Pons (tissue), 1 donor: ENCODE measurements at places on chromosomes 5 and 9.

GRCh38 chr5:75671506-75671905, 45.7 kb downstream of the POC5 start:
- no peak for DNase-seq

- no peak for DNase-seq
Measured at GRCh38 chr5:154193701-154194121, 3.2 kb downstream of the GALNT10 start.

GRCh38 chr5:129746876-129747275, 1.0 kb upstream of the MINAR2 start:
- DNase-seq = no peak

GRCh38 chr5:170945275-170945674, 83.5 kb downstream of the RANBP17 start:
- DNase-seq = no peak

DNA sequence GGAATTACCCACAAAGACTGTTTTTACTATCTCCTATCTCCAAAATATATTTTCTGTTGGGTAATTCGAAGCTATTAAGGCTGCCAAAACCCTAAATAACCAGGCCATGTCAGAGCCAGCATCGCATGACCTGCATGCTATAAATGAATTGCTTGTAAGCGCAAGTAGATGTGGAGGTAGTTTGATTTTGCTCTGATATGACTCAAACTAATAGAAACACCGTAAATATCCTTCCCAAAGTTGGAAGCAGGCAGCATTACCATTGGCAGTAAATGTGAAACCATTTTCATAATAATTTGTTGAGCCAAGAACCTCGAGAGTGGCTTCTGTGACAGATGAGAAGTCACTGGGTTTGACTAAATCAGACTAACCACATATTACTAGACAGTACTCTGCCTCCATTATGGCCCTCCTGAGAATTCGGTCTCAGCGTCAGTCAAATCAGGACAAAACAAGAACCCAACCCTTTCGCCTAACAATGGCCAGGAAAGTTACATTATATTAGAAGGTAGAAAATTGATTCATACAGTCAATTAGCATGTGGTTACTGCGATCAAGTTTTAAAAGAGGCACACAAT, 289.8 kb downstream of the SPOCK1 start:
- no peak for DNase-seq

- DNase-seq = no peak
Measured at GRCh38 chr5:69238760-69239251, 4.1 kb downstream of the CDK7 start.

DNA sequence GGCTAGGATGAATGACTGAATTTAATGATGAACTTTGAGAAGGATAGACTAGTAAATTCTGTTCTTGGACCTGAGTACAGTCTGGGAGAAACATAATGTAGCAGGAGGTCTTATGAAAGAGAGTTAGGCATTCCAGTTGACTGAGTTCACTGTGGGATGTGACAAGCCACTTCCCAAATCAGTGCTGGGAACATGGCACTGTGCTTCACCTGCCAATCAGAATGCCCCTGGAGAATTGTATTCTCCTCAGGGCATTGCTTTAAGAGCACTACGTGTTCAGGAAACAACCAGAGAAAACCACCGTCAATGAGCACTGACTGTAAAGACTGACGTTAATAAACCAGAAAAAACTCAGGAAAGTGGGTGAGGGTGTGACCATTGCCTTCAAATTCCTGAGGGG, 1.2 kb downstream of the CCDC107 start:
- DNase-seq = no peak

- no peak for DNase-seq
Measured at GRCh38 chr5:175862131-175863012, 9.0 kb upstream of the CPLX2 start.
